ENCODE measurements at places on chromosomes 12 and 14. TPM values are rescaled to one million over a fixed set of nuclear protein-coding genes. Genes with fewer than 3 reads are reported as not detected.

The OTX2 gene
- polyA plus RNA-seq = 3.2 TPM

The ZCCHC8 gene
- polyA plus RNA-seq = 41.5 TPM

The RPGRIP1 gene
- not detected for polyA plus RNA-seq

The NEUROD4 gene
- not detected for polyA plus RNA-seq

The CMA1 gene
- polyA plus RNA-seq = not detected

The CARMIL3 gene
- polyA plus RNA-seq = 49.3 TPM

The HSPA2 gene
- polyA plus RNA-seq = 0.25 TPM

The PLCZ1 gene
- not detected for polyA plus RNA-seq

The TAS2R46 gene
- polyA plus RNA-seq = not detected

The DNAH10 gene
- polyA plus RNA-seq = 1.9 TPM

The PTPRB gene
- polyA plus RNA-seq = 0.26 TPM

The C12orf50 gene
- polyA plus RNA-seq = 0.30 TPM

The NUDT14 gene
- 33.7 TPM for polyA plus RNA-seq

The FBXO34 gene
- polyA plus RNA-seq = 29.9 TPM

The SPTB gene
- polyA plus RNA-seq = 1.9 TPM

The RFX4 gene
- not detected for polyA plus RNA-seq

The GALNT16 gene
- 23.8 TPM for polyA plus RNA-seq

The EGLN3 gene
- polyA plus RNA-seq = not detected

The OAS1 gene
- not detected for polyA plus RNA-seq

The NR2C1 gene
- 137 TPM for polyA plus RNA-seq

The NYNRIN gene
- 5.7 TPM for polyA plus RNA-seq

The ERP27 gene
- polyA plus RNA-seq = not detected

The KRT7 gene
- not detected for polyA plus RNA-seq

The FLVCR2 gene
- not detected for polyA plus RNA-seq
